ENCODE measurements at places on chromosomes 7 and 10.

GRCh38 chr7:23469150-23469960, 936 bp downstream of the IGF2BP3 start:
- DNase-seq, result no peak

- DNase-seq, result no peak
Measured at GRCh38 chr10:9211228-9211627, 1156.7 kb downstream of the GATA3 start.

DNA sequence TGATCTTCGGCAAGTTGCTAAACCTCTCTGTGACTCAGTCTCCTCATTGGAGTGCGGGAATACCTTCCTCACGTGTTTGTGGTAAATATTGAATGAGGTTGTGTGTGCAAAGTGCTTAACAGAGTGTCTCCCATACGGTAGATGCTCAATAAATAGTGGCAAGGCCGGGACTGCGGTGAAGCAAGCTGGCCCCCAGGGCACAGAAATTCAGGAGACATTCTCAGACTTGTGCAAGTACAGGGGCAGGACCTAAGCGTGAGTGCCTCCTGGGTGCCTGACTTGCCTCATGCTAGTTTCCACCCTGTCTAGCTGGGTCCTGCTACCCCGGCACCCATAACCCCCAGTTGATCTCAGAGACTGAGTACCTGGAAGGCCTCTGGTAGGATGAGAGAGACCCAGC, 97.8 kb downstream of the CDH23 start:
- DNase-seq, result no peak

DNA sequence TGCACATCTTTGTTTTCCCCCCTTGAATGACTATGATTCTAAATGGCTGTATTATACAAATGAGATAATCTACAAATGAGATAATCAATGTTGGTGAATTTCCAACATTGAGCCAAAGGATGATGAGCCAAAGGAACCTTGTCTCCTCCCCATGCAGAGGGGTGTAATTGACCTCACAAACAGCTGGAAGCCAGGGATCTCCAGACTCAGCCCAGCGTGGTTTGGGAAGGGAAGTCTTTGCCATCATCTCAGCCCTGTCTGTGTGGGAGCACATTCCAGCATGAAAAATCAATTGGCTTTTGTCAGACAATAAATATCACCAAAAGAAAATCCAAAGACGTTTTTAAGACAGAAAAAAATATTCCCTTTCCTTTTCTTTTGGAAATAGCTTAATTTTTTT, 271.5 kb upstream of the AOAH start:
- no peak for DNase-seq

- DNase-seq, result peak; percentile 93
Measured at GRCh38 chr7:101165075-101165957, at the start of gene VGF. Gene VGF (minus strand): TSS chr7:101165569. CDS start chr7:101164843, 726 bp downstream.

DNA sequence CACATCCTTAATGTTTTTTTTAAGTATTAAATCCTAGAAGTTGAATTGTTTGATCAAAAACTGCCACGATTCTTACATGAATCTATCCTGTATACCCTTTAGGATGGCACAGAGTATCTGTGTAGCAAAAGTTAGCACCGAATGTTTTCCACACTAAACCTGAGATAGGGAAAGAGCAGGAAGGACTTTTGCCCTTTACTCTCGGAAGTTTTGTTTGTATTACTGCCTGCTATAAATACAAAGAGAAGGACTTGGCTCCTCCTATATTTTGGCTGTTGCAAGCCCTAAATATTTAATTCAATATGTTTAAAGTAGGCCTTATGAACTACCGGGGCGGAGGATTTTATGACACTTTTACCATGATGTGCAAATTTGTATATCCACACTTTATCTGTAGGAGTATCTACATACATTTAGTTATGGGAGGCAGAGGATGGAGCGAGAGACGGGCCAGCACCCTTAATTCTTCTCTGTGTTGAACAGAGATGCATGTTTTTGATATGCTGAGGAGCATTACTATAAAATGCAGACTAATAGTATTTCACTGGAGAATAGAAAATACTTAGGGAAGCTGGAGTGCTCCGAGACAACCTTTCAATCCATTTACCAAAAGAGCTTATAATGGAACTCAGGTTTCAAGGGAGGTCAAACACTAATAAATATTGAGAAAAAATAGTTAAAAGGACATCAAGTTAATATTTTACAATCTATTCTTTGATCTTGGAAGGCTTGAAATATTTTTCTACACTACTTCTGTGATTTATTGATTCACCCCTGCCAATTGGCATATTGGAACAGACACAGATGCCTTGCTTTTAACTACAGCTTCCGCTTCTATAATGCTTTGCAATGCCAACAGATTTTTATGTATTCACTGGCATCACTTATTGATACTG, 97.4 kb downstream of the CHN2 start:
- DNase-seq, result no peak

Data from heart right ventricle (tissue), 16 donors.